ENCODE measurements at places on chromosomes 2 and 18.
A peak's percentile ranks its signal among the peaks of the same experiment; 100 is the strongest.

DNA sequence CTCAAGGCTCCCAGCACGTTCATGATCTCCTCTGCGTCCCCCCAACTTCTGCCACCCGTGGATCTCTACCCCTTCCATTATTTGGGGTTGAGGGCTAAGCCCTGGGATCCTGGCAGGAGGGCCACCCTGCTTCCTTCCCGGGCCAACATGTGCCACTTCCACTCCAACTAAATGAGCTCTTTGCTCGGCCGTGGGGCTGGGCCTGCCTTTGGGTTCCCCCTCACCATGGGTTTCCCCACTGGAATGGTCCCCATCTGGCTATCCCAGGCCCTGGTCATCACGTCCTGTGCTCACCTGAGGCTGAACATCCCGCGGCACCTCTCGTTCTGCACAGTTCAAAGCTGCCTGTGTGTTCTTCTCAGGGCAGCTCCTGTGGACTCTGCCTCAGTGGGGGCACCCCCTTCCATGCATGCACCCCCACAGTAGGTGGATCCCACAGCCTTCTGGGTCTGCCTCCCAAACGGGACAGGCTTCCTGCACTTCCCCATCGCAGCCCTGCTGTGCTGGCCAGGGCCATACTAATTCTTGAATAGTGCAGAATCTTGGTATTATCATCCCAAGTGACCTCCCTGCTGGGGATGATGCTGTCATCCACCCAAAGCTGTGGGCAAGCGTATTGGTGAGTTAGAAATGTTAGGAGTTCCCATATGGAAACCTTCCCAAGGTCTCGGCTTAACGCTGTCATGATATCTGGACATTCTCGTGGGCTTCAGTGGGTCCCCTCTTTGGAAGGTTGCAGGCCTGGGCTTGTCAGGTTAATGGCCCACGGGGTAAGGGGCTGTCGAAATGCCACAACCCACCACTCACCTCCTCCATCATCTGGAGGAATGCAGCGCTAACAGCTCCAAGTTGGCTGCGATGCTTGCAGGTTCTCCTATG is 150.5 kb upstream of the TWIST2 start:
- DNase-seq: no peak

- DNase-seq: no peak
Observed at GRCh38 chr2:170818752-170819470, 2.2 kb downstream of the GAD1 start.

- DNase-seq: no peak
Observed at GRCh38 chr2:53407363-53408080, 360.1 kb upstream of the CHAC2 start.

DNA sequence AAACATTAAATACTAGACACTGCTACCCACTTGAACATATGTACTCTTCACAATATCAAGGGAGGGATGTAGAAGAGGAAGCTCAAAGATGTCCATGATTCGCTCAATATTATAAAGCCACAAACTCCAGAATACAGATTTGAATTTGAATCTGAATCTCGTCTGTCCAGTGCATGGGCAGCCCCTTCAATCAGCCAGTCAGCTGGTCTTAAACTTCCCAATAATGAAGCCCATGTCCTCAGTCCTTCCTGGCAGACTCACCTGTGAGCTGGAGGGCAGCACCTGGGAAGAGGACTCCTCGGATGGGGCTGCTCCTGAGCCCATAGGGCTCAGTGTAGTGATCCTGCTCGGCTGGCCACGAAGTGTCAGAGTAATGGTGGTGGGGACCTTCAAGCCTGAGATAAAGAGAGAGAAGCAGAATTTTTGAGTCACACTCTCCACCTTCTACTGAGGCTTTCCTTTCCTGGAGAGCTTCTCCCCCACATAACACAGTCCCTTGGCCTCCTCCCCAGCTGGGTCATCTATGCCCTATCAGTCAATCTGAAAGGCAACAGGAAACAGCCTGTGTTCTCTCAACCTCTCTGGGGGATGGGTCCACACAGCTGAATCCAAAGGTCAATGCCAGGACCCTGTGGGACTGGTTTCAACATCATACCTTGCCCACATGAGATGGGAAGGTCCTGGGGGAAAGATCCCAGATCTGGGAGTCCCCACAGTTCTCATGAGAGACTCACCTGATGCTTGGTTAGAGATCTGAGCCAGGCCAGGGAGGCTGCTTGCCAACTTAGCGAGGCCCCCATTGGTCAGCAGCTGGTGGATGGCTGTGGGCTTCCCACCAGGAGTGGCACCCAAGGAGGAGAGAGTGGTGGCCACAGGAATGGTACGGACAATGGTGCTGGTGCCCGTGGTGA is 36.5 kb downstream of the KANSL3 start:
- DNase-seq: no peak

DNA sequence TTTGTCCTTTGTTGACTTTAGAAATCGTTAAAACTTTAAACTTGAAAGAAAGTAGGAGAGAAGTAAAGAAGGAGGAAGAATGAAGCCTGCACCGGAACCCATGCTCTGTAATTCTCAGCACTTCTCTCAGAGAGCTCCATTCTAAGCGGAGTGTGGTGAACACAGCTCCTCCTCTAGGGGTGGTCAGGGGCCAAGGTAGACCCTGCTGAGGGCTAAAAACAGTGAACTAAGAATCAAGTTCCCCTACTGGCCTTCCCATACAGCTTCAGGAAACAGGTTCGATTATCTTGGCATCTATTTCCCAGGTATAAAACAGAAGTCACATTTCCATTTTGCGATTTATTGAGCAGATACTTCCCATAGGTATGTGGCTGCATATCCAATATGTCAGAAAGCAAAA is 92.7 kb upstream of the ASAP2 start:
- no peak for DNase-seq

GRCh38 chr18:45626330-45627203 is 11.3 kb downstream of the SLC14A2 start:
- DNase-seq: peak; percentile 38

- no peak for DNase-seq
Observed at GRCh38 chr2:231567159-231567558, 25.5 kb upstream of the TEX44 start.

- DNase-seq: no peak
Observed at GRCh38 chr2:19851116-19851695, 50.6 kb downstream of the TTC32 start.

DNA sequence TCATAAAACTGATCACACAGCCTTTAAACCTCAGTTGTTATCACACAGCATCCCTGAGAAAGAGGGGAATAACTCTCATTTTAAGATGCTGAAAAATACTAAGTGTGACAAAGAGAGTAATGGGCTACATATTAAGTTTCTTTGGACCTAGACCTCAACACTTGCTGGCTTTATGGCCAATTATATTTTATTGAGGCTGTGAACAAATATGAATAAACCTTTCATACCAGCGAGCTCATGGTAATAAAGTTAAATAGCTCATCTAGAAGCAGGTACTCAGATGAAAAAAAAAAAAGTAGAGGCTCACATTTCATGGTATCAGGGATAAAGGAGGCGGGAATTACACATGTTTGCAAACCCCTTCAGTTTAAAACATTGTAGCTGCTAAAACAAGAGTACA is 75.7 kb downstream of the DOCK10 start:
- DNase-seq: no peak

- no peak for DNase-seq
Observed at GRCh38 chr2:6254441-6254840, 562.3 kb downstream of the SOX11 start.

DNA sequence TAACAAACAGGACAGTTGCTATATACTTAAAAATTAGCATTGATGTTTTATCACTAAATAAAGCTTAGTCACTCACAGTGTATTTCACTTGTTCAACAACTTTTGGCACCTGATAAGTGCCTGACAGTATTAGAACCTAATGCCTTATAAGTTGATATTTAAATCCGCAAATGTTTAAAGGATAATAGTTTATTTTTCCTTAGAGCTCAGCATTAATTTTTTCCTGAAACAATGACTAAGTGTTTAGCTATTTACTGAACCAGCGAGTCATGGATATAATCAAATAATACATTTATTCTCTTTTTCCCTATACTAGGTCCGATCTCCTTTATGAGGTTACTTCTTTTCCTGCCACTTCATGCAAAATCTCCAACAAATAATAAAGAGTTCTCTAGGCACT is 146.0 kb upstream of the PGAP1 start:
- DNase-seq: no peak

DNA sequence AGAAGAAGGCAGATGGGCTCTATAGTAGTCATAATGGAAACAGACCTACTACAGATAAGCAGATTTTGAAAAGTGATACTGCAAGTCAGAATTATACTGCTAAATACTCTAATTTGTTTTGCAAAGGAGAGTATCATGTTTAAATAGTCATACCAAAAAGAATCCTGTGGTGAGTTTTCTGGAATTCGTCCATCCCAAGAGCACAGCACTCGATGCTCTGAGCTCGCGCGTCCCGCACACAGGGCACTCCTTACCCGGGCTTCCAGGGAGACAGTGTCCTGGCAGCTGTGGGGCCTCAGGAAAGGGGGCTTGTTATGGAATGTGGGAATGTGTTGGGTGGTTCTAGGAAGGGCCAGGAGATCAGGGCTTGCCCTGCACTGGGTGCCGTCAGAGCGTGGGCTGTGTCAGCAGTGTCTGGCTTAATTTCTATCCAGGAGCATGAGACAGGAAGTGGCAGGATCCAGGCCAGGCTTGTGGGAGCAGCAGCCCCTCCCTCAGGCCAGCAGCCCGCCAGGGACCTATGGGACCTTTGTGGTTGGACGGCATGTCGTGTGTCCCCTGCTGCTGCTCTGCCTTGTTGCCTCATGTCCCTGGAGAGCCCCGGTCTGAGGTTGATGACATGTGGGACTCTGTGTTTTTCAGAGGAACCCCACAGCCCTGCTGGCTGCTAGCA is 193.2 kb upstream of the TPO start:
- no peak for DNase-seq

GRCh38 chr2:89833780-89834117 is 1142.3 kb downstream of the RPIA start:
- no peak for DNase-seq

- no peak for DNase-seq
Observed at GRCh38 chr2:172052000-172052983, 33.0 kb upstream of the DLX1 start.

DNA sequence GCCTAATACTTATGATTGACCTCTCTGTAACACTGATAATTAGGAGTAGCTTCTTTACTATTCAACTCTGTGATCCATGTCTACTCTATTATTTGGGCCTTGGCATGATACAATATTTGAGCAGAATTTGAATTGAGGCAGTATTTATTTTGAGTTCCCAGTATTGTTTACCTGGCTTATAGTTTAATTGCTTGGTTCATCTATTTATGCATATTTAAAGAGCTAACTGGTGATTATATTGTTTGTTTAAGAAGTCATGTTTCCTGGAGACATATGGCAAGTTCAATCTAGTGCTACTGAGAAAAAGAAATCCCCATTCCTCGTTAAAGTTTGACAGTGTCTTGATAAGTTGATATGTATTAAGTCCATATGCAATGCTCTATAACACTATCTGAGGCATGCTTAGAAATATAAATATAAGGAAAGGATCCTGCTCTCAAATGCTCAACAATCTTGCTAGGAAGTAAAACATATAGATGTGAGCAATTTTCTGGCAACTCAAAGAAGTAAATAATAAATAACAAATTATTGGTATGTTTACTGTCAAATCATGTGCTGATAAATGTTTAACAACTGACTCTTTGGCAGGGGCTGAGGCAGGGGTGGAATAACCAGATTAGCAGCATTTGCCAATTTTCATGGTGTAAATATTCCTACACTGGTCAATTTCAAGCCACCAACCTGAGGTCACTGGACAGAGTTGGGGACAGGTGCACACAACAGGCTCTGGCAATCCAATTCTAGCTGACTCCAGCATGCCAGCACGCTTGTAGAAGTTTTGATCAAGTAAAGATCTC is 430.2 kb upstream of the PIK3C3 start:
- no peak for DNase-seq

GRCh38 chr2:127293386-127293747 is 577 bp downstream of the ERCC3 start:
- no peak for DNase-seq

- no peak for DNase-seq
Observed at GRCh38 chr2:200311139-200311538, 4.6 kb downstream of the SPATS2L start.

DNA sequence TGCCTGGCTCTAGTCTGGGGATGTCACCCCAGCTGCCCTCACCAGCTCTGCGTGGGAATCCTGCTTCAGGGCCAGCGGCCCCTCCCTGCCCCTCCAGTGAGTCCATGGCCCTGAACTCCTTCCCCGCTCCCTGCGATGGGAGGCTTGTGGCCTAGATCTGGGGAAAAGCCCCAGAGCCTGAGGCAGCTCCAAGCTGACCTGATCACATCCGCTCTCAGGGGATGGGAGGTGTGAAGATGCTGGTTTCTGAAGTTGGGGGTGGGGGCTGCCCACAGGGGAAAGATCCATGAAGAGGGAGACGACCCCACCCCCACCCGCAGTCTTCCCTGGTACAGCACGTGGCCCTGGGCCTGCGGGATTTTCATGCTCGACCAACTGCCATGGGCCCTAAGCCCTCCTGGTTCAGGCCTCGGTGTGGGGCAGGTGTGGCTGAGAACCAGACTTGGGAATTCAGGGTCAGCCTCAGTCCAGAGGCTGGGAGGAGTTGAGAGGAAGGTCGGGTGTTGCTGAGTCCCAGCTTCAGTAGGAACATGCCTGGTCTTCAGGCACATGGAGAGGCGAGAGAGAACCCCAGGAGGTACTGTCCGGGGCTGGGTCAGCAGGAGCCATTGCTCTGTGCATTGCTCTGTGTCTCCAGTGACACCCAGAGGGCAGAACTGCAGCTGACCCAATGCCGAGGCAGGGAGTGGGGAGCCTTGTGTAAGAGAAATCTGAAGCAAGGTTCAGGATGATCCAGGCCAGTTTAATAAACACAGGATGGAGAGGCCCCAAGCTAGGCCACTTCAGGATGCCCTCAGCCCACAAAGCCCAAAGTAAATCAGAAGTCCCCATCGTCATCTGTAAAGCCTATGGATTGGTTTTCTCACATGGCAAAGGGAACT is 115.1 kb downstream of the CAPN13 start:
- DNase-seq: no peak

DNA sequence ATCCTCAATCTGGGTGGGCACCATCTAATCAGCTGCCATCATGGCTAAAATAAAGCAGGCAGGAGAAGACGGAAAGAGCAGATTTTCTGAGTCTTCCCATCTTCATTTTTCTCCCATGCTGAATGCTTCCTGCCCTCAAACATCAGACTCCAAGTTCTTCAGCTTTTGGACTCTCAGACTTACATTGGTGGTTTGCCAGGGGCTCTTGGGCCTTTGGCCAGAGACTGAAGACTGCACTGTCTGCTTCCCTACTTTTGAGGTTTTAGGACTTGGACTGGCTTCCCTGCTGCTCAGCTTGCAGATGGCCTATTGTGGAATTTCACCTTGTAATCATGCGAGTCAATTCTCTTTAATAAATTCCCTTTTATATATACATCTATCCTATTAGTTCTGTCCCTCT is 36.6 kb downstream of the DIPK1C start:
- DNase-seq: no peak

DNA sequence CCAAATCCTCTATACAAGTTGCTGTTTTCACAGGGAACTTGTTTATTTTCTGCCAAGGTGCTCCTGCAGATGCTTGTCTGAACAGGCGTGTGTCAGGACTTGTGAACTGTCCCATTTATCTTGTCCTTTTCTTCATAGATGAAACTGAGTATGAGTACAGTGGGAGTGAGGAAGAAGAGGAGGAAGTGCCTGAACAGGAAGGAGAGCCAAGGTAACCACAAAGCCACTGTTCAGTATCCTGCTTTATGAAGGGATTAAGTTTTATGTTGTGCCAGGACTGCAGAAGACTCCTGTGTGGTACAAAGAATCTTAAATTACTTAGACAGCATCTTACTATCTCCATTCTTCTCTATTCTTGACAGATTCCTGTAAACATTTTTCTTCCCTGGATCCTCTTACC is 145.0 kb downstream of the MAP4K4 start:
- no peak for DNase-seq
